Stimulated activated CD4-positive, alpha-beta T cell treated with anti-CD3 and anti-CD28 coated beads, Interleukin-4, amount 100 ng/mL, for 24 hours (primary cell): ENCODE measurements at places on chromosomes 7 and 10.

- DNase-seq: no peak
These were observed 247.3 kb upstream of the PITRM1 start for GRCh38 chr10:3419719-3420495.

DNA sequence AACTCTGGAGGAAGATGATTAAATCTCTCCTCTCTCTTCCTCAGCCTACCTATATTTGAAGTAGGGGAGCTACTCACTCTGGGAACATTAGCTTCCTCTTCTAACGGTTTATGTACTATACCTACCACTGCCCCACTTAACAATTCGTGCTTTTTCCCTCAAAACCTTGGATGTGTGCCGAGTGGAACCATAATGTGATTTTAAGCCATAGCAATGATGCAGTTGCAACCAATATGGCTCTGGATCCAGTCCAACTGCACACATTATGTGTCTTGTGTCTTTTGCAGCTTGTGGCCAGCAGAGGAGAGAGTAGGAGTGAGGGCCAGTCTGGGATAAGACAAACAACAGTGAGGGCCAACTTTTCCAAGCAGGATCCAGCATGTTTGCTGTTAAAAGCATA lies 170.7 kb downstream of the GATA3 start:
- DNase-seq: no peak

DNA sequence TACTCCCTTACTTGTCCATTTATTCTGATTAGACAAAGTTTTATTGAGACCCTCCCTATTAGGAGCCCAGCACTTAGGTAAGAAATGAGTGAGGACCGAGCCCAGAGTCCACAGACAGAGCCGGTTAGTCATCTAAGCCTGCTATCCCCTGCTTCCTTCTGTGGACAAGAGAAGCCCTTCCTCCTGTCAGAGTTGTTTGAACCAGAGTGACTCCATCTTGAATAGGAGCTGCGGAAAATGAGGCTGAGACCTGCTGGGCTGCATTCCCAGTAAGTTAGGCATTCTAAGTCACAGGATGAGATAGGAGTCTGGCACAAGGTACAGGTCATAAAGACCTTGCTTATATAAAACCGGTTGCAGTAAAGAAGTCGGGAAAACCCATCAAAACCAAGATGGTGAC lies 109.1 kb downstream of the CPXM2 start:
- no peak for DNase-seq

- DNase-seq: no peak
These were observed 19.6 kb downstream of the GRID1 start for GRCh38 chr10:86346799-86347665.

DNA sequence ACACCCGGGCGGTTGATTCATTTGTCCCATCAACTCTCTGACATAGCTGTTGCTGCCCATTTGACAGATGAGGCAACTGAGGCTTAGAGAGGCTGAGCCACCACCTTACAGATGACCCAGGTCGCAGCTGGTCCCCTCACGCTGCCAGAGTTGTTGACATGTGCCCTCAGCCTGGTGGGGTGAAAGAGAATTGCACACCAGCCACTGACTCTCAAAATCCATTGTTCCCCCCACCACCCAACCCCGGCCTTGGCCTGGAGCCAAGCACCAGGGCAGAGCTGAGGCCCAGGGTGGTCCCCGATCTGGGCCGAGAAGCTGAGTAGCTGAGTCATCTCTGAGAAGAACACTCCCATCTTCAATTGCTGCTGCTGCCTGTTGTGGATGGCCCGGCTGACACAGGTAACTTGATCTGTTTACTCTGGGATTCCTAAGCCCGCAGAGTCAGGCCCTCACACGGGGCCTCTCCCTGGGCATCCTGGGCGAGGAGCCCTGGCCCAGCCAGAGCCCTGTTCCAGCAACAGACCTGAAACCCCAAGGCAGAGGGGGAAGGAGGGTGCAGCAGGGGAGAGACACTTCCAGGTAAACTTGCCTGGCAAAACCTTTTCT lies 27.5 kb downstream of the PVRIG start:
- no peak for DNase-seq

DNA sequence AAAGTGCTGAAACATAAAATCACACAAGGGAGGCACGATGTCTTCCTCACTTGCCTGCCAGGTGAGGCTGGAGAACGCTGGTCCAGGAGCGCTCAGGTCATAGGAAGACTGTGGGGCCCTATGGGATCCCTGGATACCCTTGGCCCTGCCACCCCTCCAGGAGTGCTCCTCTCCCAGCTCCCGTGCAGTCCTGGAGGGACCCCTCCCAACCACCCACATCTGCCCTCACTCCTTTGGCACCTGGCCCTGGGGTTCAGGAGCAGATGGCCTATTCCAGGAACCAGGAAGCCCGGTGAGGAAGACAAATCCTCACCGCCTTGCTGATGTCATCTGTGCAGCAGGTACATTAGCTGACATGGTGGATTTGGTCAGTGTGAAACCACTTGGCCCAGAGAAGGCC lies 3.7 kb upstream of the CXCL12 start:
- DNase-seq: no peak

DNA sequence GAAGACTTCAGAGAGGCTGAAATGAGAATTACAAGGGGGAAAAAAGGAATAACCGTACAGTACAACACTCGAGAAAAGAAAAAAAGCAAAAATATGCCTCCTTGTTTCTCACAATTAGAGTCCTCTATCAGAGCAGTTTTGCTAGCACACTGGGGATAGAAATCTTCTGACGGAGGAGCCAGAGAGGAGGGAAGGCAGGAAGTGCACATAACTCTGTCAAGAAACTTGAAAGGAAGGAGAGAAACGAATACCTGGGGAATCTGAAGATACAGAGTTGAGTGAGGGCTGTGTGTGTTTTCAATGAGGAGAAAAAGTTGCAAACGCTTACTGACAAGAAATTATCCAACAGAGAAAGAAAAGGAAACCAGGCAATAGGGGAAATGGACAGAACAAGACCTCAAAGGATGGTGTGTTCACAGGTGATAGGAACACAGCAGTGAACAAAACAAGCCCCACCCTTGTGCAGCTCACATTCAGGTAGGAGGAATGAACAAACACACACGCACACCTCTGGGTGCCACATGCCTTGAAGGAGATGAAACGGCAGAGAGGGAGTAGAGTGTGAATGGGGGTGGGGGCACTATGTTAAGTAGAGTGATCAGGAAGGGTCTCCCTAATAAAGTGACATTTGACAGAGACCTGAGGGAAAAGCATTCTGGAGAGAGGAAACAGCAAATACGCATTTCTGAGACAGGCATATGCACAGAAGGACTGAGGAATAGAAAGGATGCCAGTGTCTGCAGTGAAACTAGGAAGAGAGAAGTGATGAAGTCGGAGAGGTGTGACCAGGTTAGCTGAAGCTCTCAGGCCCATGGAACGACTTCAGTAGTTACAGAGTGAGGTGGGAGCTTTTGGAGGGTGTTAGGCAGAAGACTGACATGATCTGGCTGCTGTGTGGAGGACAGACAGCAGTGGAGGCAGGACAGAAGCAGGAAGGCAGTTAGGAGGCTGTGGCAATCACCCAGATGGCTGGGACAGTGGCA lies 46.7 kb upstream of the SPOCK2 start:
- DNase-seq: no peak

- no peak for DNase-seq
These were observed 6.6 kb upstream of the PDLIM1 start for GRCh38 chr10:95297402-95297801.

DNA sequence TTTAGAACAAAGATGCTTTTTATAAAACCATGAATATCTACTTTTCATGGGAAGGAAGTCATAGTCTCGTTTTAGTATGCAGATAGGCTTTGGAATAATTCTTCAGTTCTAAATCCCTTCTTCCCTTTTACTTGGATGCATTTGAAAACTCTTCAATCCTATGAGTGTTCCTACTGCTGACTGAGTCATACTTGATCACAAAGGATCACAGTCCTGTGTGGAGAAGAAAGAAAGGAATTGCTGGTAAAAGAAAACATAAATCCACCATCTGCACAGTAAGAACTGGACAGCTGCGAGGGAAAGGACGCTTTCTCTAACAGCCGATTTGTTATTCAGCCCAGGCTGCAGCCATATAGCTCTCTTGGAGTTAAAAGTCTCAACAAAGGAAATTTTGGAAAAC lies 209.9 kb downstream of the SEMA3E start:
- DNase-seq: no peak
